KG1 (cell line): ENCODE measurements at places on chromosomes 3 and 15.

GRCh38 chr15:83046558-83047127 lies 20.4 kb downstream of the BTBD1 start:
- DNase-seq = no peak

GRCh38 chr3:189237526-189237925 lies 65.8 kb downstream of the TPRG1 start:
- DNase-seq = no peak

GRCh38 chr15:70783610-70784022 lies 20.3 kb upstream of the UACA start:
- DNase-seq = no peak

DNA sequence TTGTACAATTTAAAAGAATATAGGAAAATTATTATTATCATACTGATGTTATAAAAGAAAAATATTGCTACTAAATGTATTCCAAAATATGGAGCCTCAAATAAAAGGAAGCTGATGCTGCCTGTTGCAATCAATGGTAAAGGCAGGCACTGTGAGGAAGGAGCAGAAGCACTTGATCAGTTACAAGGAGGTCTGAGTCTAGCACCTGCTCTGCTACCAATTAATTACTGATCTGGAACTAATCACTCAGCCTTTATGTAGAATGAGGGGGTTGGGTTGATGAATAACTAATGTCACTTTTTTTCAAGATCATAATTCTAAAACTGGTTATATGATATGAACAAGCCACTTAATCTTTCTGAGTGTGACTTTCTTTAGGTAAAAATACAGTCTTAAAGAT lies 5.5 kb downstream of the ADGRG7 start:
- no peak for DNase-seq

DNA sequence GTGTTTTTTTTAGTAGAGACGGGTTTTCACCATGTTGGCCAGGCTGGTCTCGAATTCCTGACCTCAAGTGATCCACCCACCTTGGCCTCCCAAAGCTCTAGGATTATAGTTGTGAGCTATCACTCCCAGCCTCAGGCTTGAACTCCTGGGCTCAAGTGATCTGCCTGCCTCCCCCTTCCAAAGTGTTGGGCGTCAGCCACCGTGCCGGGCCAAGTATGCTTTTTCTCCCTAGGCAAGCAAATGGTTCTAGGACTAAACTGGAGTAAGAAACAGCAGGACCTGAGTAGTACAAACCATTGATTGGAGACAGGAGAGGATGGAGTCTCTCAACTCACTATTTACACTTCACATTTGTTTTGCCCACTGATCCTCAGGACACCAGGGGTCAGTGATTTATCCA lies 4.6 kb upstream of the PTPN9 start:
- DNase-seq = no peak

- peak; percentile 10 for DNase-seq
Observed at GRCh38 chr3:107938143-107938542, 152.7 kb downstream of the CD47 start.

DNA sequence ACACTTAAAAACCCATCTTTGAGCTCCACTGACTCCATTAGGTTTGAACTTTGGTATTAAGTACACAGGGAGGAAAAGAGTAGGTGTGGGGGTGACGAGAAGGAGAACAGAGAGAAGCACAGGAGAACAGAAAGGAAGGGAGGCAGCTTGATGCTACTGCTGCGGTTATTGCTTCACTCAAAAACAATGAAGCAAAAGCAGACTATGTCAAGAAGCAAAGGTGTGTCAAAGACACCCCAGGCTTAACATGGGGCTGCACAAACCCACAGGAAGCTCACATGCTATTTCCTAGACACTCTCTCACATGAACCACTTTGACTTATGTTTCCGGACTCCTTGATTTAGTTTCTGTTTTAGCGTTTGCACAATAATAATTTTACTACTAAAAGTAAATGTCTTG lies 961.0 kb upstream of the CFAP20DC start:
- peak; percentile 54 for DNase-seq

GRCh38 chr3:168956076-168956475 lies 707.4 kb downstream of the MECOM start:
- DNase-seq = no peak

DNA sequence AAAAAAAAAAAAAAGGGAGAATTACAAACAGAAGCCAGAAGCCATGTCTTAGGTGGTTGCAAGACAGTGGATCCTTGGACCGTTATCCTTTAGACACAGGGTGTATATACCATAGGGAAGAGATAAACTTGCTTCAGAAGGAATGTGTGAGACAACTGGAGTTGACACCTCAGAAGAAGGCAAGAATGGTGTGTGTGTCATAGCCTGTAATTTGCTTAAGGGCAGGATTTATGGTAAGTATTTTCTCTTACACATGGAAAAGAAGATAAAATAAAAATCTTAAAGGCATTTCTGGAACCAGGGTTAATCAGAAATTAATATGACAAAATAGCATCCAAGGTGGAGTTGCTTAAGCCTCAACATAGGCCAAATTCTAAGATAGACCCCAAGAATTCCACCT lies 19.3 kb upstream of the DNAJC19 start:
- DNase-seq = no peak

DNA sequence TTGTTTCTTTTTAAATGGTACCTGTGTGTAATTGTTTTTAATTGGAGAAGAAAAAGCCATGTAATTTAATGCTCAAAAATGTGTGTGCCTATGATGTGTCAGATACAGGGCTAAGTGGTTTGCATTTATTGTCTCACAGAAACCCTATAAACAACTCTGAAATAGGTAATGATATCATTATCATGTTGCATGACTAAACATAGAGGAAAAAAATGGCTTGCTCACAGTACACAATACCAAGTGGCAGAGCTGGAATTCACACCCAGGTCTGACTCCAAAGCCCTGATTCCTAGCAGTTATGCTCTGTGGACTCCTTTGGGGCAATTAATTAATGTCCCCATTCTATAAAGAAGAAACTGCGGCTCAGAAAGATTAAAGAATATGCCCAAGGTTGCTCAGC lies 237.4 kb upstream of the TRIM42 start:
- DNase-seq = no peak

GRCh38 chr3:69178838-69179739 lies 56.7 kb upstream of the LMOD3 start:
- DNase-seq = no peak
